Activated CD4-positive, alpha-beta T cell treated with anti-CD3 and anti-CD28 coated beads, Interleukin-2, amount 50 U/mL, for 48 hours (primary cell): ENCODE measurements at places on chromosomes 6 and 20.

- DNase-seq = no peak
Measured at GRCh38 chr6:148214667-148215066, 128.0 kb upstream of the SASH1 start.

- DNase-seq = no peak
Measured at GRCh38 chr6:106790935-106791334, 161.6 kb downstream of the QRSL1 start.

DNA sequence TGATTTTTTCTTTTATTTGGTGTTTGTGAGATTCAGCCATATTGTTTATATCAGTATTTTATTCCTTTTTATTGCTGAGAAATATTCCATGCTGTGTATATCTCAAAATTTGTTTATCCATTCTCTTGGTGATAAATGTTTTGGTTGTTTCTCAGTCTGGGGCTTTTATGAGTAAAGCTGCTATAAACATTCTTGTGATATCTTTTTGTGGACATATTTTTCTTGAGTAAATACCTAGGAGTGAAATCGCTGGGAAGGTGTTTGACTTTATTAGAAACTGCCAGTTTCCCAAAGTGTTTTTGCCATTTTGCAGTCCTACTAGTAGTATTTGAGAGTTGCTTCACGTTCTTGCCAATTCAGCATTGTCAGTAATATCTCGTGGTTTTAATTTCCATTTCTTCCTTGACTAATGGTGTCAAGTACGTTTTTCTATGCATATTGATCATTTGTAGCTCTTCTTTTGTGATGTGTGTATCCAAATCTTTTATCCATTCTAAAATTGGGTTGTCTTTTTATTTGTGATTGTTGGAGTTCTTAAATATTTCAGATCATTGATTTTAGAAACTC lies 31.1 kb upstream of the DYNLRB1 start:
- DNase-seq = no peak

GRCh38 chr6:24883618-24884017 lies 52.1 kb downstream of the RIPOR2 start:
- no peak for DNase-seq

DNA sequence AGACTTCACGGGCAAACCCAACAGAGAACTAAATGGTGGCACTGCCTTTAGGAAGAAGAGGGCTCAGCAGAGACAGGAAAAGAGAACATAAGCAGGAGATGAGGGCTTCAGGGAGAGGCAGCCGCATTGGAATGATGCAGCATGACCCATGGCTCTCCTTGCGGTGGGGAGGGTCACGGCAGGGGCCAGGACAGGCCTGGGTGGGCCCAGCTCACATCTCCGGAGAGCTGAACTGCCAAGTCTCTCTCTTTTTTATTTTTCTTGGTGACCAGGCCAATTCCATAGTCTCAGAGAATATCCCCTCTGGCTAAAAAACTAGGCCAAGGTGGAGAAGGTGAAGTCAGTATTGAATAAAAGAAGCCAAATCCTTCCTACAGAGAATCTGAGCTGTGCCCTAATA lies 77.5 kb upstream of the TRAF3IP2 start:
- no peak for DNase-seq

- DNase-seq = no peak
Measured at GRCh38 chr6:135277422-135277821, 96.3 kb downstream of the MYB start.

DNA sequence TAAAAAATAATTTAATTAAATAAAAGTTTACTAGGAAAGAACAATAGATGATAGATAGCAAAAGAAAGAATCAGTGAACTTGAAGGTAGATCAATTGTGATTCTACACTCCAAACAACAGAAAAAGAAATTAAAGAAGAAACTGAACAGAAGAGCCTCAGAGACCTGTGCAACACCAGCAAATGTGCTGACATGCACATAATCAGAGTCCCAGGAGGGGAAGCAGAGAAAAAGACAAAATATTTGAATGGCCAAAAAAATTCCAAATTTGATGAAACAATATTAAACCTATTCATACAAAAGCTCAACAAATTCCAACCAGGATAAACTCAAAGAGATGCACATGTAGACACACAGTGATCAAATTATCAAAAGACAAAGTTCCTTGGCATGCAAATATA lies 267.5 kb upstream of the OPRM1 start:
- DNase-seq = no peak

DNA sequence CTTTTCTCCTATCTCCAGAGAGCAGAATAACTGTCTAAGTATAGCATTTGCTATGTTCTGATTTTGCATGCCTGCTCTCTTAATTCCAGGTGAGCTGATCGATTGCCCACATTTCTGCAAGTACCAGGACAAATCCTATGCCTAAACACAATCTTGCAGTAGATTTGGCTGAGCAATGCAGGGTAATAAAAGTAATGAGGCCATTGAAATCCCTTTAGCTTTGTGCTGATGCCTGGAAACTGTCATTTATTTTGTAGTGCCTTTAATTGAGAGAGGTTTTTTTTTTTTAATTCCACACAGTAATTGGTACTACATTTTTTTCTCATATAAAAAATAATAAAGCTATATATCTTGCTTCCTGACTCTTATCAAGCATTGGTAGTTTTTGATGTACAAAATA lies 252.3 kb downstream of the NKAIN2 start:
- DNase-seq = no peak

DNA sequence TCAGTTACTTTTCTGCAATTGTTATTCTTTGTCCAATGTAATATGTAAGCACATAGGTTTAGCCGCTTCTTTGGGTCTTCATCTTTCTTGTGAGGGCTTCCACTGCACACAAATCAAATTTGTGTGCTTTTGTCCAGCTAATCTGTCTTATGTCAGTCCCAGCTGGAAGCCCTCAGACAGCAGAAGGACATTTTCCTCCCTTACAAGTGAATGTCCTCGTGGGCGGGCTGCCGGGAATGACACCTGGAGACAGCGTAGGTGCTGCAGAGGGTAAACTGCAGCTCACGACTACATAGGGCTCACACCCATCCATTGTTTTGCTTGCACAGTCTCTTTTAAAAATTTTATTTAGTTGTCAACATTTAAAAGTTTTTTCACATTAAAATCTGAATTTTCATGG lies 24.6 kb upstream of the PPP1R14C start:
- DNase-seq = no peak

- no peak for DNase-seq
Measured at GRCh38 chr6:131523988-131524673, 48.9 kb upstream of the ARG1 start.

DNA sequence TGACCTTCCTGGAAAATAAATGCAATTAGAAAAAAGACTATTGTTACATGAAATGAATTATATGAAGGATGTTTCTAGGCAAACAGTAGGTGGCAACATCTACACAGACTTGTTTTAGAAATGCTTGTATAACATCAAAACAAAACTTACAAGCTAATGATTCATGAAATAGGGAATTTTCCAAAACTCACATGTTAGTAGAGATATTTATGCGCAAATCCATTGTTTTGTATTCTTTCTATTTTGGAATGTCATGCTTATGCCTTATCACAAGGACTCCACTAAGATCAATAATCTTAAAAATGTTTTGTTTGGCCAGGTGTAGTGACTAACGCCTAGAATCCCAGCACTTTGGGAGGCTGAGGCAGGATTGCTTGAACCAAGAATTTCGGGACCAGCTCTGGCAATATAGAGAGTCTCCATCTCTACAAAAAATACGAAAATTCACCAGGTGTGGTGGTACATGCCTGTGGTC lies 32.3 kb upstream of the LGSN start:
- DNase-seq = no peak

DNA sequence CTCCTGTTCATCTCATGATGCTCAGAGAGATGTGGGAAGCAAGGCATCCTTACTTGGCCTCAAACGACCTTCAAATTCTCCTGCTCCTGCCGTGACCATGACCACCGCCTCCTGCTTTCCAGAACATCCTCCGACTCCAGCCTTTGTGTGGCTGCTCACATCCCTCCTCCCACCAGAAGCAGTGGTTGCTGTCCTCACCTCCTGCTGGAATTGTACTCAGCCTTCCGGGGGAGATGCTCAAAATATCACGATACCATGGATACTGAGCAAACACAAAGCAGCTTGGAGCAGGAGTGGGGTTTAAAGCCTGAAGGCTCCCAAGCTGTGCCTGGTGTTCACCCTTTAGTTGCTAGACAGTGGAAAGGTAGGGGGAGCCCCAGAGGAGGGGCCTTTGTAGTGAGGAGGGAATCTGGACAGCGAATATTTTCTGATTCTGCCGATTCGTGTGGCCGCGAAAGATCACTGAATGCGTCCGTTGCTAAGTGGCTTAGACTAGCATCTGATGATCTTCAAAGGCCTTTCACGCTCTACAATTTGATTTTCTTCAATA lies 9.3 kb upstream of the DUSP22 start:
- no peak for DNase-seq

DNA sequence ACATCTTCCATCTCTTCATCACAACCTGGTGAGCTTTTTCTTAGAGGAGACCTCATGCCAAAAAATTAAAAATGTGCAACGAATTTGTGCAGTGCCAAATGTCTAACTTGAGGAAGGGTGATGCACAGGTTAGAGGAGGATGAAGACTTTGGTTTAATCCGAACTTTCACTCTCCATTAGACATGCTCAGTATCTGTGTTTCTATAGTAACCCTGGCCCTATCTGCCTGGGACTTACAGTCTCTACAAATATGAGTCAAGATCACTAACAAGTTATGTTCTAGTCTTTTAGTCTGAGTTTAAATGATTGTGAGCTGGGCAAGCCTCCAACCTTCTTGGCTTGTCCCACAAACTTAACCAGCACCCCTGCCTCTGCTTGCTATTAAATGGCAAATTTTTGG lies 377.0 kb downstream of the BMP2 start:
- DNase-seq = no peak

DNA sequence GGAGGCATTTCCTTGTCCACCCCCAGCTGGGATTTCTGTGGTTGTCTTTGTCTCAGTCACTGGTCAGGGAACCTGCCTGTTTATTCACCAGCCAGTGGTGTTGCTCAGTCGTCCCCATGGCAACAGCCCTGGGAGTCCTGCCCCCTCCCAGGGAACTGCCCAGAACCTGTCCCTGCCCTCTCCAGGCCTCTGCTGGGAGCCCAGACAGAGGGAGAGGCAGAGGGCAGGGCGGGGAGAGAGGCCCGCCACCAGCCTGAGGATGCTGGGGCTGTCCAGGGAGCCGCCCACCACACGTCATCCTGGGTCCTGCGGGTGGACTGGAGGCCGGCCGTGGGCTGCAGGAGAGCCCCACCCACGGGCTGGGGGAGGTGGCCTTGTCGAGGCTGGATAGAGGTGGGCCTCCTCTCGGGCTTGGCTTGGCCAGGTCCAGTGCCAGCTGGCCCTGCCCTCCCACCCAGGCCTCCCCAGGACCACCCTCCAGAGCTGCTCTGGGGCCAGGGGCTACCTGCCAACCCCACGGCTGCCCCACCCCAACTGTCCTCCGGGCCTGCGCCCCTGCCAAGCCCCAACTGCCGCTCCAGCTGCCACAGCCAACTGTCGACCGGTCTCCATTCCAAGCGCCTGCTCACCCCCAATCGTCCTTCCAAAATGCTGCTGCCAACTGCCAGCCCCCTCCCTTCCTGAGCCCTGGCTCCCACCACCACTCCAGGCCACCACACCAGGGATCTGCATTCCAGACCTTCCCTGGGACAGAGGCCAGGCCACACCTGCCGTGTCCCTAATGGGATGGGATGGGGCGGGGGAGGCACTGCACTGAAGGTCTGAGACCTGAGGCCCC lies 4.2 kb upstream of the ZBTB46 start:
- no peak for DNase-seq

DNA sequence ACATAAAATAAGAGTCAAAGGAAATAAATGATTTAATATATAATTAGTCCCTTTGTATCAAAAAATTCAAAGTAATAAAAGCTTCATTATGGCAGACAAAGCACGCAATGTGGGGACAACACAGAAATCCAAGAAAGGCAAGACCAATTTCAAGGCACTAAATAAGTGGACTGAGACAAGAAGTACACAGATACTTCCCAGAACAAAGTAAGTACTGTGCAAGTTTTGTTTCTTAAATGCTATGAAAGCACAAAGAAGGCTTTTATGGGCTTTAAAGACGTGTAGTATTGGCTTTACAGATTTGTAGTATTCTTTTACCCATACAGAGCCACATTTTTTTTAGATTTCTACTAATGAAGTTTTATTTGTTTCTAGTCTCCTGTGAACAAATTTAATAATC lies 174.6 kb downstream of the TRDN start:
- no peak for DNase-seq

DNA sequence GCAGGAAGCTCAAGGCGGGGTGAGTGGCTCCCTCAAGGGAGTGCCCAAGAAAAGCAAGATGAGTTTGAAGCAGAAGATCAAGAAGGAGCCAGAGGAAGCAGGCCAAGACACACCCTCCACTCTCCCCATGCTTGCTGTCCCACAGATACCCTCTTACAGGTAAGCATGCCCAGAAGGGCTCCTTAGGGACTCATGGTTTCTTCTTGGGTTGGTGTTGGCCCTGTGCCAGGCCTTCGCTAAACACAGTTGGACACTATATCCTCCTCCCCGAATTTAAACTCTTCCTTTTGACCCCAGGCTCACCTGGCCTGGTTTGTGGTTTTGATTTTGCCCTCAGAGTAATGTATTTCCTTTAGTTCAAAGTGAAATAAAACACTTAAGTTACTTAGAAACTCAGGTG lies 5.1 kb downstream of the BRPF3 start:
- DNase-seq = no peak

DNA sequence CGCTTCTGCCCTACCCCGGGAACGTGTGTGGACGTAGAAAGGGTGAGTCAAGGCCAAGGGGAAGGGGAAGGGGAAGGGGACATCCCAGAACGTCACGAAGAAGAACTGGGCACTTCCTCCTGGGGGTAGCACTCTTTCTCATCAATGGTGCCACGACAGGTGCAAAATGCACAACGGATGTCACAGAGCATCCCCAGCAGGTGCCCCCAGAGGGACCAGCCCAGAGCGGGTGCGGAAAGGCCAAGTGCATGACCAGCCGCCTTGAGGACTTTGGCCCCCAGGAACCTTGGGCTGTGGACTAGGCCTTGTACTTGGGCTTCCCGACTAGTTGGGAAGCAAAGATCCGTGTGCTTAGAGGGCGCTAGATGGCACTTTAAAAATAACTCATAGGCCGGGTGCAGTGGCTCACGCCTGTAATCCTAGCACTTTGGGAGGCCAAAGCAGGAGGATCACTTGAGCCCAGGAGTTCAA lies 12.1 kb upstream of the SRC start:
- no peak for DNase-seq

- DNase-seq = no peak
Measured at GRCh38 chr6:99980741-99981140, 13.3 kb downstream of the MCHR2 start.

DNA sequence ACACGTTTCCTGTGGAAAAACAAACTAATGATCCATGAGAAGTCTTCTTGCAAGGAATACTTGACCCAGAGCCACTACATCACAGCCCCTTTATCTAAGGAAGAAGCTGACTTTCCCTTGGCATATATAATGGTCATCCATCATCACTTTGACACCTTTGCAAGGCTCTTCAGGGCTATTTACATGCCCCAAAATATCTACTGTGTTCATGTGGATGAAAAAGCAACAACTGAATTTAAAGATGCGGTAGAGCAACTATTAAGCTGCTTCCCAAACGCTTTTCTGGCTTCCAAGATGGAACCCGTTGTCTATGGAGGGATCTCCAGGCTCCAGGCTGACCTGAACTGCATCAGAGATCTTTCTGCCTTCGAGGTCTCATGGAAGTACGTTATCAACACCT lies 35.4 kb downstream of the GCNT2 start:
- DNase-seq = no peak
